Neural progenitor cell (in vitro differentiated cells): ENCODE measurements at places on chromosomes 1 and 21. TPM values are rescaled to one million over a fixed set of nuclear protein-coding genes. Genes with fewer than 3 reads are reported as not detected.

Gene NLRP3
- total RNA-seq = 0.09 and 2.6 TPM in 2 replicates

Gene CDC7
- total RNA-seq = 90.8 and 156 TPM in 2 replicates

Gene OR2L5
- total RNA-seq = not detected in 2 replicates

Gene LCE6A
- not detected in 2 replicates for total RNA-seq

Gene COA7
- 10.9 and 13.0 TPM in 2 replicates for total RNA-seq

Gene CAMSAP2
- 28.2 and 43.9 TPM in 2 replicates for total RNA-seq

Gene RBM11
- total RNA-seq = 6.2 and 9.4 TPM in 2 replicates

Gene HOOK1
- total RNA-seq = 9.3 and 12.1 TPM in 2 replicates

Gene MORC3
- 43.6 and 68.7 TPM in 2 replicates for total RNA-seq

Gene GSTM5
- total RNA-seq = 0.62 TPM in 1 of 2 replicates, not detected in the other

Gene C1QTNF12
- total RNA-seq = 0.28 and 2.1 TPM in 2 replicates

Gene GBP1
- not detected in 2 replicates for total RNA-seq

Gene AMY1B
- not detected in 2 replicates for total RNA-seq

Gene CAP1
- 150 and 154 TPM in 2 replicates for total RNA-seq

- no peak for DNase-seq
Measured at GRCh38 chr1:89322402-89322801, 41.5 kb upstream of the GBP6 start.

- no peak for DNase-seq
Measured at GRCh38 chr1:109791495-109792043, 27.8 kb upstream of the EPS8L3 start.

DNA sequence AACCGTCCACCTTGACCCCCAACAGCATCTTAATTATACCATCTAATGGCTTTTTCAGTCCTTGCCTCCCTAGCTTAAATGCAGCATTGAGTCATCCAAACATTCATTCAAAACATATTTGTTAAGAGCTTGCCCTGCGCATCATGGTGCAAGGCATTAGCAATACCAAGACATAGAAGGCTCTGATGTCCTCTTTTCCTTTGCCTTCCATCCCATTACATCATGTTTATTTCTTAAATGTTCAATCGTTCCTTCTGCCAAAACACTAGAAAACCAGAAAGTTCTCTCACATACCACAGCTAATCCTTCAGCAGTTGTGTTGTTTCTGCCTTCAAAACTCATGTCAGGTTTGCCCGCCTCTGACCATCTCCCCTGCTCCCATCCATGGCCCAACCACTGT lies 29.8 kb upstream of the VTCN1 start:
- no peak for DNase-seq

GRCh38 chr1:34645109-34645688 lies 109.6 kb upstream of the GJB5 start:
- no peak for DNase-seq

DNA sequence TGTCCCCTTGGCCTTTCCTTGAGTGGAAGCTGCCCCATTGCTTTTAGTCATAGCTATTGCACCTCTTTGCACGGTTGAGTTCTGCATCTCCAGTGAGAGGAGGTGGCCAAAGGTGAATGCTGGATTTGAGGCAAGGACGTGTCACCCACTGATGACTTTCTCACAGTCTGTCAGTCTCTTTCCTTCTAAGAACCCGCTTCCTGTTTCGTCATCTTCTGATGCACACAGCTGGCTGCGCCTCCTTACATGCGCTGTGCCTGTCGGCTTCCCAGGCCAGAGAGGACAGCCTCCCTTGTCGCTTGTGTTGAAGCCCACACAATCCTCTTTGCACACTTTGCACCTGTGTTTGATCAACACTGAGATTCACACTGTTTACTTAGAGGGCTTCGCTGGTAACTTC lies 41.8 kb upstream of the PWP2 start:
- no peak for DNase-seq

GRCh38 chr1:231808990-231809389 lies 182.4 kb downstream of the DISC1 start:
- no peak for DNase-seq

GRCh38 chr21:36710729-36711048 lies 11.8 kb downstream of the SIM2 start:
- peak; percentile 68 for DNase-seq

DNA sequence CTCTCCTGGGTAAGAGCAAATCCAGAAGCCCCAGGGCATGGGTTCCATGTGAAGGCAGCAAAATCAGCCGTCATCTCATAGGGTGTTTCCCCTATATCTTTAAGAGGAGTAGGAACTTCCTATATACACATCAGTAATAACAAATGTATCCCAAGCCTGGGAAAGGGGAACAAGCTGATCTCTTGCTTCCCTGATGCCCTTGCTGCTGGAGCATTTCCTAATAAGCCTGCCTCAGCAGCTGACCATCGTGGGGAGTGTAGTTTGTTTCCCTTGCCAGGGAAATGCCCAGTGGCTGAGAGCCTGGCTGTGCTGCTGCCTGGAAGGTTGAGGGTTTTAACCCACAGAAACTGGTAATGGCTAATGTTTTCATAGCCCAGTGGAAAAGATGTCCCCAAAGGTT lies 177.0 kb downstream of the NPHP4 start:
- DNase-seq = no peak

DNA sequence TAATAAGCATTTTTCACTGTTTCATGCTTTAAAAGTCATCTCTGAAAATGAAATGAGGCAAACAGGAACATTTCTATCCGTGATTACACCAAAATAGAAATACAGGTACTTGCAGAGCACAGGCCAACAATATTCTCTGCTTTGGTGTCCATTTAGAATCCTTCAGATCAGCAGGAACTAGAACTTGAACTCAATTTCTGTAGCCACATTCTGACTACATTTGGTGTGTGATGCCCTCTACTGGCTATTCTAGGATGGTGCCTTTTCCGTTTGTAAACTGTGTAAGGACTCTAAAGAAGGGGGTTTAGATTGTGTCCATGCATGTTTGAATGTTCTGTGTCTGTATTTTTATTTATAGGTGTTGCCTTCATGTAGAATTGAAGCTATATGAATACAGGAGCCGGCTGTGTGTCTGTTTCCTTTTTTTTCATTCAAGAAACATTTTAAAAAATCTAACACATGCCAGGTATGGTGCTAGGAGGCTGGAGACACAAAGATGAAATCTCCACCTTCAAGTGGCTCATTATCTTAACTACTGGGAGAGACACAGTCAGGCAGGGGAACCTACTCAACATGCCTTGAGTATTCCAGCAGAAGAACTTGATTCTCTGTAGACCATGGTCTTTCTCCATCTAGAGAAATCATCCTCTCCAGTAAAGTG lies 7.6 kb upstream of the ZNF326 start:
- DNase-seq = peak; percentile 61

GRCh38 chr1:234107416-234108021 lies 203.0 kb downstream of the SLC35F3 start:
- DNase-seq = no peak

DNA sequence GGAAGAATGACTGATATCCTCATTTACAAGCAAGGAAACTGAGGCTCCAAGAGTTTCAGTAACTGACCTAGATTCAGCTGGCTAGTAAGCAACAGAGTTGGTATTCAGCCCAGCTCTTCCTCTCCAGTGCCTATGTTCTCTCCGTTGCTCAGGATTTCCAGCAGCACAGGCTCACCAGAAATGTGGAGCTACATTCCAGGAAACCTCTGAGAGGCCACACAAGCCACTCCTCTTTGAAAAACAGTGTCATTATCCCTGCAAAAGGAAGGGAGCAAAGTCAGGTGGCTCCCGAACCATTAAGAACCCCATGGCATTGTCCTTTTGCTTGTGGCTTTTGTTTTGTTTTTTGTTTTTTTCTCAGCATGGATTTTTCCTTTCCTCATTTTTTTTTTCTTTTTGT lies 40.6 kb upstream of the DUSP10 start:
- DNase-seq = peak; percentile 38

DNA sequence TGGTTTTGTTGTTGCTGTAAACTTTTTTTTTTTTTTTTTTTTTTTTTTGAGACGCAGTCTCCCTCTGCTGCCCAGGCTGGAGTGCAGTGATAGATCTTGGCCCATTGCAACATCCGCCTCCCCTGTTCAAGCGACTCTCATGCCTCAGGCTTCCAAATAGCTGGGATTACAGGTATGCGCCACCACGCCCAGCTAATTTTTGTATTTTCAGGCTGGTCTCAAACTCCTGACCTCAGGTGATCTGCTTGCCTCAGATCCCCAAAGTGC lies 78.9 kb upstream of the SLC45A1 start:
- DNase-seq = no peak

GRCh38 chr1:164440232-164440631 lies 118.8 kb upstream of the PBX1 start:
- DNase-seq = peak; percentile 49

- no peak for DNase-seq
Measured at GRCh38 chr1:201123866-201124265, 3.1 kb downstream of the ASCL5 start.

GRCh38 chr1:68344208-68344607 lies 105.5 kb downstream of the RPE65 start:
- no peak for DNase-seq

- no peak for DNase-seq
Measured at GRCh38 chr1:180343921-180344769, 114.1 kb downstream of the LHX4 start.

DNA sequence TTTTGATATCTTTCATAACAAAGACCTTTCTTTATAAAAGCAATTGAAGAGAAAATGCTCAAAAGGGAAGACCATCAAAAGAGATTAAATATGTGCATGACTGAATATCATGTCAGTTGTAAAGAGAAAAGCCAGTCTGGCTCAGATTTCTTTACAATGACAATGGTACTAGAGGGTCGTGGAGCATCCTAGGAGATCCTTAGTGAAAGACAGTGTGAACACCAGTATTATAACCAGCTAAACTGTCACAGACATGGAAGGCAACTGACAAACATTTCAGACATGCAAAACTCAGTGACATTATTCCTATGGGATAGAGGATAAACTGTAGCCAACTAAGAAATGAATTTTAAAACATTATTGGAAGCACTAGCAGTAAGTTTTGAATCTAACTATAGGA lies 27.1 kb upstream of the ADARB1 start:
- DNase-seq = no peak

DNA sequence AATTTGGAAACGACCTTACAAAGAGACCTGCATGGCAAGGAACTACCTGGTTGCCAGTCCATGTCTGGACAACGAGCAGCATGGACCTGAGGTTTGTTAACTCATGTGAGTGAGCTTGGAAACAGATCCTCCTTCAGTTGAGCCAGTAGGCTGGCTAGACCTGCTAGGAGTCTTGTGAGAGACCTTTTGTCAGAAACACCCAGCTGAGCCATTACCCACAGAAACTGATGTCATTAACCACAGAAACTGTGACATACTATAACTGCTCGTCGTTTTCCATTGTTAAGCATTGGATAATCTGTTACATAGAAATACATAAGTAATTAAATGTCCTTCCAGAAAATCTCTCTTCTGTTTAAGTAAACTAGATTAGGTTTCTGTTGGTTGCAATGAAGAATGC lies 211.1 kb upstream of the C21orf91 start:
- no peak for DNase-seq

DNA sequence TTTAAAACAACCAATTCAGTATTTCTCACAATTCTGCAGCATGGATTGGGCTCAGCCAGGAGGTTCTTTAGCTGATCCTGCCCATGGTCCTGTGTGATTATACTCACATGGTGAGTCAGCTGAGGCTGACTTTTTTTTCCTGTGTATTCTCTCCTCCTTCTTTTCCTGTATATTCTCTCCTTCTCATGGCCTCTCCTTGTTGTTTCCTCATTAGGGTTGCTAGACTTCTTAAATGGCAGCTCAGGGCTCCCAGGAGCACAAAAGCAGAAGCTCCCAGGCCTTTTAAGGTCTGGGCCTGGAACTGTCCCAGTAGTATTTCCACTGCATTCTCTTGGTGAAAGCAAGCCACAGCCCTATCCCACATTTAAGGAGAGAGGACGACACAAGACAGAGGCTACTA lies 26.8 kb downstream of the VANGL1 start:
- no peak for DNase-seq

DNA sequence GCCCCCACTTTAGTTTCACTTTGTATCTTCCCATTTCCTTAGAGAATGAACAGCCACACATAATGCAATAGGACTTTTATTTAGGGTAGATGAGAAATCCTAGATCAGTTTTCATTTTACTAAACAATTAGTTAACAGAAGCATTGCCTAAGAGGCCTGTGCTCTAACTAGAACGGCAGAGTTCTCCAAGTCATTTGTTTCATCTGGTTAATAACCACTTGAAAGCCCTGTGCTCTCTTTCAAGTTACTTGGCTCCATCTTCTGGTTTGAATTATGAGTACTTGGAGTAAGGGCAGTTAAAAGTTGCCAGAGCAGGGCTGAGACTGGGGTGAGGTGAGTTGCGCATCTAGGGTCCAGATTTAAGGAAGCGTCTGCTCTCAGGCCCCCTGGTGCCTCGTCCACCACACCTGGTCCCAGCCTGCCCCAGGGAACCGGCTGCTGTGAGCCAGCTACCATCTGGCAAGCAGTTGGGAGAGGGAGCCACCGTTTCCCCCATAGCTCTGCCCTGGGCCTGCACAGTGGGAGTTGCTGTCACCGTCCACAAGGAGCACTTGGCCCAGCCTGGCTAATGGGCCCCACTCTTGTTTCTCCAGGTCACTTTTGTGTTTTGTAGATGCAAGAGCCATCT lies 18.1 kb upstream of the SLC44A3 start:
- peak; percentile 63 for DNase-seq

DNA sequence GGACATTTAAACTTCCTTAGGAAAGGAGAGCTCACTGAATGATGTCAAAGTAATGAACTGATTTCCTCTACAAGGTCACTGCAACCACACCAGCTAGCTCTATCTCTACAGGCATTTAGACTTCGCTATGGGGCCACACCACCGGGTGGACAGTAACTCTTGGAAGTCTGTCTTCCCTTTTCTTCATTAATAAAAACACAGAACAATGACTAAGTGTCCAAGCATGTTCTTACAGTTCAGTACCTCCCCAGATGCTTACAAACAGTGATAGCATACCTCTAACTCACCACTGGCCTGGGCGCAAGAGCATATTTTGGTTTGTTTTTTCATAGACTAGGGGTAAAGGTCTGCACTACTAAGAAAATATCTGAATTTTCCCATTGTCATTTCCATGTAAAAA lies 54.6 kb downstream of the SIM2 start:
- DNase-seq = no peak

DNA sequence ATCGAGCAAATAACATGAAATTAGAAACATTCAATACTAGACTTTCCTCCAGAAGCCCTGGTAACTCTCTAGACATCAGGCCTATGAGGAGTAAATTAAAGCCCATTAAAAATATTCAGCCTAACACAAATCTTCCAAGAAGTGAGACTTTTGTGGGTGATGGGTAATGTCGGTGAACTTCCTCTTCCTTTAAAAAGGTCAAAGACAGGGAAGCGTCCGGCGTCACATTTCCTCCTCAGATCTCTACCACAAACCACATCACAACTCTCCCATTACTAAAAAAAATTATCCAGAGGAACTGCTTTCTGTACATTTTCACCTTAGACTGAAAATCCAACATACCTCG lies 1.4 kb downstream of the EIF4G3 start:
- DNase-seq = no peak

GRCh38 chr21:31011412-31011811 lies 26.9 kb downstream of the KRTAP19-8 start:
- no peak for DNase-seq

DNA sequence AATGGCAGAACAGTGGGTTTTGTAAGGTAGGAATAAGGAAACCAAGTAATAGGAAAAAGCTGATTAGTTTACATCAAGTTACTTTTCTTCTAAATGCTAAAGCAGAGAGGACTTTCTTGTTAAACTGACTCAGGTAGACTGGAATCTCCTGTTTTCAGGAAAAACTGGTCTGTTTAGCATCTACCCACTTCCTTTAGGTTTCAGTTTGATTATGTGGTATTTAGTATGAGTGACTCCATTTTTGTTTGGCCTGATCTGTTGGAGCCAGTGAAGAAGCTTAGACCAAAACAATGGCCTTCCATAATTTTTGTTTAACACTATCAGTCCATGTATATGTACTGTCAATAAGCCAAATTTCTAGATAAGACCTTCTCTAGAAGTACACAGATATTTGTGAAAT lies 88.4 kb downstream of the EPB41 start:
- no peak for DNase-seq
